ENCODE measurements at places on chromosomes 12 and 14.

DNA sequence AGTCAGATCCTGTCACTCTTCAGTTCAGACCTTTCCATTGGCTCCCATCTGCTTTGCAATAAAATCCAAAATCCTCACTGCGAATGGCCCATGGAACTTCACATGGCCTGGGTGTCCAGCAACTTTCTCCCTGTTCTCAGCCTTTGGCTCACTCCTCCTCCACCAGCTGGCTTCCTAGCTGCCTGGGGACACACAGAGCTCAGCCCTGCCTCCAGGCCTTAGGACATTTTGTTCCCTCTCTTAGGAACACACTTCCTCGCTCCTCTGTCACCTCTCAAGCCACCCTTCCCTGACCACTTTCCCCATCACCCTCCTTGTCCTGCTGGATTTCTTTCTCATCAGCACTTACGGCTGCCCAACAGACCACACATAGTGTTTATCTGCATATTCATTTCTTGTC is 419.6 kb downstream of the MED13L start:
- H3K27ac ChIP-seq = no peak overlapping the region
- DNase-seq = no peak
- peaks cover 33% of the 10 kb centered on the region for H3K27me3 ChIP-seq
- H3K4me1 ChIP-seq = no peaks in the 10 kb centered on the region

DNA sequence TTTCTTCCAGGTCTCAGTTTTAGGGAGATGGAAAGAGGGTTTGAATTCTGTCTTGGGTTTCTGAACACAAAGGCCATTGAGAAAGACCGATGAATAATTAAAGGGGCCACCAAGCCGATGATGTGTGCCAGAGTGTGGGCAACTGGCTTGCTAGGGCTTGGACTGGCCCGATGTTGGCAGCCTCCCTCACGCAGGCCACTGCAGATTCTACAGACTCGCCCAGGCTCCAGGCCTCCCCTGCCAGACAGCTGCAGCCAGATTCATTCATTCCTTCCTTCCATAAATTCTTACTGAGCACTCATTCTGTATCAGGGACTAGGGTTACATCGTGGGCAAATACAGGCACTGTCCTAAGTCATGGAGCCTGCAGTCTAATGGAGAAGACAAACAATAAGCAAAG is 34.9 kb downstream of the ACTN1 start:
- H3K36me3 ChIP-seq = no peaks in the 10 kb centered on the region
- DNase-seq = no peak
- peaks cover 99% of the 10 kb centered on the region for H3K4me1 ChIP-seq
- no peak overlapping the region for H3K4me3 ChIP-seq

DNA sequence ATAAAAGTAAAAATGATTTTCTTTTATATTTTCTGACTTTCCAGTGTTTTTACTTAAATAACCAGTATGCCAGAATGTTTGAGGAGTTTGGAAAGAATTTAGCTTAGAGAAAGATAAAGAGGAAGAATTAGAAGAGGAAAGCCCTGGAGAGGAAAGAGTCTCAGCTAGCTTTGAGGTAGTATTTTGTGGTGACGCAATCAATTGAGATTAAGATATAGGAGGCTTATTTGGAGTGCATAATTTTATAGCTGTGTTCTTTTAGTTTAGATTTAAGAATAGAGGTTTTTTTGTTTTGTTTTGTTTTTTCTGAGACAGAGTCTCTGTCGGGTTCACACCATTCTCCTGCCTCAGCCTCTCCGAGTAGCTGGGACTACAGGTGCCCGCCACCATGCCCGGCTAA is 18.1 kb downstream of the CLEC2B start:
- no peak overlapping the region for H3K4me3 ChIP-seq
- no peaks in the 10 kb centered on the region for H3K27me3 ChIP-seq

DNA sequence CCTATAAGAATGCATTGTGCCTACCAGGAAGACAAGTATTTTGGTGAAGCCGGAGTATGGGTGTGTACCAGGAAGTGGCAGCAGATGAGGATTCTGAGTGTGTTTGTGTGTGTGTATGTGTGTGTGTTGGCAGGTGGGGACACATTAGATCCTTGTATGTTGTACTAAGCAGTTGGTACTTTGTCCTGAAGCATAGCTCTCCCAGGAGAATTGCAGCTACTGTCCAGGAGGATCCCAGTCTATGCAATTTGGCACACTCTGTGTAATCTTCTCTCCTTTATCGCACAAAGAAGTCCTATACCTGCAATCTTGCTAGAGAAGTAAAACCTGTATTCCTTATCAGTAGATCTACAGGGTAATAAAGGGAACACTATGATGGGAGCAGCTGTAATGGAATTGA is 276.5 kb downstream of the PAWR start:
- H3K4me1 ChIP-seq = no peaks in the 10 kb centered on the region
- DNase-seq = no peak
- no peak overlapping the region for H3K4me3 ChIP-seq
- H3K36me3 ChIP-seq = no peaks in the 10 kb centered on the region
- H3K27me3 ChIP-seq = no peaks in the 10 kb centered on the region

DNA sequence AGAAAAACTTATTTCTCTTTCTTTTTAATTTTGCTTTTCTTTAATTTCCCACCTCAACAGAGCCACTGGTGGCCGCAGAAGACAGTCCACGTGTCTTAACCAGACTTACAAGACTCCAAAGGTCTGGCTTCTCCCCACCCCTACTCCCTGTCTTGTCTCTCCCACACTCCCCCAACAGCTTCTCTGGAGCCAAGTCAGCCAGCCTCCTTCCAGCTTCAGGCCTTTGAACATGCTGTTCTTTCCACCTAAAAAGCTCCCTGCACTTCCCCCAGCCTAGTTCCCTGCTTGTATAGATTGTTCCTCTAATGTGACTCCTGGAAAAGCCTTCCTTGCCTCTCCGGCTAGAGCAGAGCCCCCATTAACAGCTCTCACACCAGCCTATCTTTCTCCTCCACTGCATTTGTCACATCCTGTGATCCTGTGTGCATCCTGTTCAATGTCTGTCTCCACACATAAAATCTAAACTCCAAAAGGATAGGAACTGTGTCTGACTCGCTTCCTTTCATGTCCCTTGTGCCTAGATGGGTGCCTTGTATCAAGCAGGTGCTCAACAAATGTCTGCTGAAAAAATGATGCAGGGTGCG is 7.8 kb upstream of the DYNLL1 start:
- no peak overlapping the region for H3K4me3 ChIP-seq
- no peak overlapping the region for H3K27ac ChIP-seq
- H3K36me3 ChIP-seq = peaks cover 7% of the 10 kb centered on the region
- no peak for DNase-seq
- no peaks in the 10 kb centered on the region for H3K4me1 ChIP-seq
- H3K27me3 ChIP-seq = no peaks in the 10 kb centered on the region

GRCh38 chr12:53696285-53696654 is 20.4 kb upstream of the ATP5MC2 start:
- peaks cover 39% of the 10 kb centered on the region for H3K27me3 ChIP-seq
- no peak for DNase-seq
- H3K27ac ChIP-seq = no peak overlapping the region

DNA sequence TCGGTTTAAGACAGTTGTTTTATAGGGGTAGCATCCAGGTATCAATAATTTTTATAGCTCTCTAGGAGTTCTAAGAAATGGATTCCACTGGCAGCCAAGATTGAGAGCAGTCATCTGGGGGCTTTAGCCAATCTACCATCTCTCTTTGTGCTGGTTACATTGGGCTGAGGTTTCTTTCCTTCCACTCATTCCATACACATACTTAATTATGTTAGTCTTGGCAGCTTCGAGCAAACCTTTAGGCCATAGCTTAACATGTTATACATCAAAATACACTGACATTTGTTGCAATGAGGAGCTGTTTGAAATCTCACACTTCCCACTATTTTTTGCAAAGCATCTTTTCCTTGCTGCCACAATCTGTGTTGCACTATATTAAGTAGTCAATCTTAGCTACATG is 63.1 kb downstream of the ARMH4 start:
- H3K36me3 ChIP-seq = no peaks in the 10 kb centered on the region
- H3K27ac ChIP-seq = no peak overlapping the region
- H3K27me3 ChIP-seq = no peaks in the 10 kb centered on the region

- peaks cover 7% of the 10 kb centered on the region for H3K4me1 ChIP-seq
- H3K27ac ChIP-seq = no peak overlapping the region
- H3K4me3 ChIP-seq = no peak overlapping the region
- no peaks in the 10 kb centered on the region for H3K27me3 ChIP-seq
These were observed 89.5 kb upstream of the BCL2L14 start for GRCh38 chr12:11981121-11981733.

GRCh38 chr14:81165188-81165587 is 55.6 kb downstream of the GTF2A1 start:
- H3K27me3 ChIP-seq = no peaks in the 10 kb centered on the region
- no peak for DNase-seq

- no peaks in the 10 kb centered on the region for H3K27me3 ChIP-seq
- H3K4me1 ChIP-seq = no peaks in the 10 kb centered on the region
- H3K4me3 ChIP-seq = no peak overlapping the region
- peaks cover 36% of the 10 kb centered on the region for H3K36me3 ChIP-seq
- H3K27ac ChIP-seq = no peak overlapping the region
These were observed 32.6 kb downstream of the DDX11 start for GRCh38 chr12:31106101-31106803.

- no peaks in the 10 kb centered on the region for H3K4me1 ChIP-seq
- no peak for DNase-seq
- no peak overlapping the region for H3K4me3 ChIP-seq
These were observed 790.8 kb upstream of the TBX3 start for GRCh38 chr12:115474539-115475353.

DNA sequence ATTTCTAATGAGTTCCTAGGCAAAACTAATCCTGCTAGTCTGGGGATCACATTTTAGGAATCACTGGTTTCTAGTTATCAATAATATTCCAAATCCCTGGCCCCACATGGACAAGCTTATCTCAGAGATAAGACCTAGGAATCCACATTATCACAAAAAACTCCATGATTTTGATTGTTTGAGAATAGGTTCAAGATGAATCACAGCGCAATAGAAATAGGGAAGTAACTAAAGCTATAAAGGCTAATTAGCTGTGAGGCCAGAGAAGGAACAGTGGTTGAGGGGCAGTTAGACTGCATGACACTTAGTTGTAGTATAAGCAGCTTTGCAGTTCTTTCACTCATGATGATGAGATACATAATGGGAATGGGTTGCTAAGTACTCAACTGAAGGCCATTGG is 13.1 kb upstream of the ATP5F1B start:
- no peak overlapping the region for H3K4me3 ChIP-seq
- H3K4me1 ChIP-seq = no peaks in the 10 kb centered on the region
- no peak overlapping the region for H3K27ac ChIP-seq
- H3K36me3 ChIP-seq = peaks cover 23% of the 10 kb centered on the region
- DNase-seq = no peak

GRCh38 chr12:109451400-109451799 is 25.7 kb downstream of the KCTD10 start:
- no peak overlapping the region for H3K4me3 ChIP-seq
- no peak for DNase-seq
- peaks cover 92% of the 10 kb centered on the region for H3K36me3 ChIP-seq
- peak overlapping the region; percentile 68 for H3K27ac ChIP-seq
- H3K27me3 ChIP-seq = no peaks in the 10 kb centered on the region
- H3K4me1 ChIP-seq = peaks cover 25% of the 10 kb centered on the region

GRCh38 chr12:1425396-1425729 is 169.0 kb downstream of the FBXL14 start:
- H3K36me3 ChIP-seq = no peaks in the 10 kb centered on the region
- H3K4me1 ChIP-seq = no peaks in the 10 kb centered on the region
- DNase-seq = no peak

DNA sequence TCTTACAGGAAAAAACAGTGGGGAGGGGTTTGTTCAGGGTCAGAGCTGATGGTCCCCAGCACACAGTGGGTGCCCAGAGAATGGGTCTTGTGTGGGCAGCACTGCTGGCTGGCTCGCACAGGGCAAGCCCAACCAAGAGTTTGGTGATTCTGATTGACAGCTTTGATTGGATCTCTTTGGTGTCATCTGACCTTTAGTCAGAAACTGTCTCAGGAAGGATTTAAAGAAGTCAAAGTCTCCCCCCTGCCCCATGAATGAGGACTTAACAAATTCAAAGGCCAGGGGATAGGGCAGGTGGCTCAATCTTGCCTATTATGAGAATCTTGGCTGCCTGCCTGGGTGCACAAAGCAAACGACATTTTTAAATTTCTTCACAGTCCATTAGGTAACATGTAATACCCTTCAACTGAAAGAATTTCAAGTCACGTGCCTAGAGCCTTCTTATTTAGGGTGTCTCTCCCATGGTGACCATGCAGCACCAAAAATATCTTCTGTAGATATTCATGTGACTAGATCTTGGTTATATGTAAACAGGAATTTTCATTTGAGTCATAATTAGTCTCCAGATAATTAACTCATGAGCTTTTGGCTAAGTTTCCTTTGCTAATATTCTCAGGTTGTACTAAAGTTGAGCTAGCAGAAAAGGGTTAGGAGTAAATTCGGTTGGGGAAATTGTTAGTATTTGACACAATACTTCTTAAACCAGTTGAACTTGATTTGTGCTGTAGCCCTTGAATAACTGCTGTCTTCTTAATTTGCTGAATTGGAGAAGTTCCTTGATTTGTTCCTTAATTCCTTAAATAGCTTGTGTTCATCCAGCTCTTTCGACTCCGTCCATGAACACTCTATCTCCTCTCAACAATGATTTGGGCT is 54.5 kb upstream of the HECTD1 start:
- H3K4me1 ChIP-seq = peaks cover 10% of the 10 kb centered on the region
- no peaks in the 10 kb centered on the region for H3K27me3 ChIP-seq
- H3K27ac ChIP-seq = peak overlapping the region; percentile 5
- H3K36me3 ChIP-seq = no peaks in the 10 kb centered on the region
- DNase-seq = no peak
- H3K4me3 ChIP-seq = no peak overlapping the region

DNA sequence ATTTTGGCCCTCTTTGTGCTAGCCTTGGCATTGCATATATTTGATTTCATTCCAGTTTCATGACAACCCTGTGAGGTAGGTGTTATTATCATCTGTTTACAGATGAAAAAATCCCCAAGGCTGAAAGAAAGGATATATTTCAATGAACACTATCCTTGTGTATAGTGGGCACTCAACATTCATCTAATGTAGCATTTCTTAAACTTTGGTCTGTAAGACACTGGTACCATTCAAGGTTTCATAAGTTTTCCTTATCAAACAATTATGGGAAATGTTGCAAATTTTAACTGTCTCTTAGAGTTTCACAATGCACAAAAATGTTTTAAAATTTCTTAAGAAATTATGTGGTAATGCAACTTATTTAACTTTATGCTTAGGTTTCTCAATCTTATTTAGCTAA is 44.3 kb downstream of the ATP23 start:
- no peaks in the 10 kb centered on the region for H3K36me3 ChIP-seq
- no peak overlapping the region for H3K27ac ChIP-seq
- no peaks in the 10 kb centered on the region for H3K27me3 ChIP-seq
- DNase-seq = no peak
- no peak overlapping the region for H3K4me3 ChIP-seq

DNA sequence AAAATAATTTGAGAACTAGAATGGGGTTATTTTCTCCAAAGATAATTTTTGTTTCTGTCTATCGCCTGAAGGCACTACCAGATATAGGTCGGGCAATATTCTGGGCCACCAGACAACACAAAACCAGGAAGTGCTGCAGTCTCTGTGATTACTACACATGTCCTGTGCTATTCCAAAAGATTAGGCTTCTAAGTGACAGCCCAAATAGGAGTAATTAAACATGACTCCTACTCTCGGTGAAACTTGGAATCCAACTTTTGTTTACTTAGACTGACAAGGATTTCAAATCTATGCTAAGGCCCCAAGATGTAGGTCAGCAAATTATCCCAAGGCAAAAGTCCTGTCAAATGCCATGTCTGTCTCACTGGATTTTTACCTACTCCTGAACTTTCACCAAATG is 157.6 kb upstream of the LRFN5 start:
- H3K4me1 ChIP-seq = no peaks in the 10 kb centered on the region
- H3K4me3 ChIP-seq = no peak overlapping the region

Data from spleen (tissue), 13 donors.